ENCODE measurements at places on chromosomes 1 and 21. TPM values are rescaled to one million over a fixed set of nuclear protein-coding genes. Genes with fewer than 3 reads are reported as not detected.

GRCh38 chr1:78918157-78918556 is 88.4 kb downstream of the ADGRL4 start:
- no peak for DNase-seq

- DNase-seq, result no peak
Observed at GRCh38 chr21:38909929-38910328, 104.2 kb downstream of the ETS2 start.

DNA sequence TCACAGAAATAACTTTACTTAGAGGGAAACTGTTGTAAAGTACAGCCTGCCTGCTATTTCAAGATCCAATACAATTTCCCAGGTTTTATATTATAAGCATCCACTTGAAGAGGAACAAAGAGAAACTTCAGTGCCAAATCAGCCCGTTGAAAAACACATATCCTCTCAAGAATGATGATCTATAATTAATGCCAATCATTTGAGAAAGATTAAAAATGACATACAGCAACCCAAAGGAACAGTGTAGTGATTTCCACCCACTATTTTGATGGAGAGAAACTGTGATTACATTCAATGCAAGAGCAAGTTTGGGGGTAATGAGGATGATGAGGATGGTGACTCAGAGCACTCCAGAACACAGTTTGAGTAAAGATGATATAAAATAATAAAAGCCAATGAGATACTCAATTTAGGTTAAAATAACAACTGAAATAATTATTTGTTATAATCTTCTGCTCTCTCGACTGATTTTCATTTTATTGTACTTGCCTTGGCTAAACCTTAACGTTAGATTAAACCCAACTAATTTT is 715.5 kb downstream of the NCAM2 start:
- DNase-seq, result no peak

Gene PLCH2
- total RNA-seq, result under 0.01 TPM

DNA sequence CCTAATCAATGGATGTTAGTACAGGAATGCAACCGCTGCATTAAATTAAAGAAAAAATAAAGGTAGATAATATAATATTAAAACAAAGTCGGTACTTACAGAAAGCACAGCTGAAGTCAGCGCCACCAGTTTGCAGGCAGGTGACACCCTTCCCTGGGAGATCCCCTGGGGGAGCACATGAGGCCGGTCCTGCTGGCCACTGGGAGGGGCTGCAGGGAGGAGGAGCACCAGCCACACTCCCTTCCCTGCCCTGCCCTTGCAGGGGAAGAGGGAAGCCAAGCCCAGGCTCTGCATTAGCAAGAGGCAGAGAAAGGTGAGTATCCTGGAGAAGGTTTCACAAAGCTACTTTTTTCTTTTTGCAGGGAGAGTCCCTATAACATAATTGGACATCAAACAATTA is 507.0 kb downstream of the AJAP1 start:
- DNase-seq, result no peak

- DNase-seq, result no peak
Observed at GRCh38 chr1:101996825-101997465, at the start of gene OLFM3. Gene OLFM3, minus strand, starts transcription at chr1:101996926.
